ENCODE measurements at places on chromosomes 6 and 20. TPM values are rescaled to one million over a fixed set of nuclear protein-coding genes. Genes with fewer than 3 reads are reported as not detected.

DNA sequence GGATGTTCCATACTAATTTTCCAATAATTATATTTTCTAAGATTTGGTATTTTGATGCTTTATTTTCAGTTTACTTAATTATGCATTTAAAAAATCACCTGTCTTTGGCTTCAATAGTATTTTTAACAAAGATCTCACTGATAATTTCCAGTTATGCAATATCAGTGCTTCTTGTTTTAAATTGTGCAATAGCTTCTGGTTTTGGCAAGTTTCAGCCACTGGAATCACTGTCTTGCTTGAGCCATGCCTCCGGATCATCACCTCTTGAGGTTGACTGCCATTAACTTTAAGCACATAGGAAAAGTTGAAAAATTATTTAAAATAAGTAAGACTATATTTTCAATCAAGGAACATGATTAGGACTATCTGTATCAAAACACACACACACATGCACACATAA, 1242.1 kb downstream of the HACE1 start:
- DNase-seq: no peak

TP53TG5 gene
- not detected for total RNA-seq

- DNase-seq: no peak
Measured at GRCh38 chr6:38420207-38420606, 219.5 kb downstream of the BTBD9 start.

DNA sequence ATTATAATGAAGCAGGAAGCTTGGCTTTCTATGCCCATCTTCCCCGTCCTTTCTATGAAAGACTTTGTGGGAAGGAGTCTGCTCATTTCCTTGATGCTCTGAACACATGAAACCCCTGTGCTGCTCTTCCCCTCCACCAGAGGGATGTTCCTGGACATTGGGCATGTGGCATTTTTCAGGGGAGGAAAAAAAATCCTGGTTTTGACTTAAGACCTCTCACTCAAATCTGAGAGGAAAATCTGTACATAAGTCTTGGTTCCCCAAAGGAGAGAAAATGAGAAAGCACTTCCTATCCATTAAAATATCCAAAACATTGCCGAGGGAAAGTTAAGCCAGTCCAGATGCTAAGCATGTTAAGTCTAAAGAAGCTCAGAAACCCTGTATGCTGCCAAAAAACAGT, 393.0 kb downstream of the PAX1 start:
- DNase-seq: no peak

- DNase-seq: no peak
Measured at GRCh38 chr6:63731930-63732329, 96.3 kb downstream of the PHF3 start.

GRCh38 chr6:158686791-158687381, 37.0 kb downstream of the SYTL3 start:
- DNase-seq: peak; percentile 58

EYA4 gene
- not detected for total RNA-seq

SLC26A8 gene
- total RNA-seq: not detected

- no peak for DNase-seq
Measured at GRCh38 chr6:20117474-20117873, 94.8 kb downstream of the MBOAT1 start.

DNA sequence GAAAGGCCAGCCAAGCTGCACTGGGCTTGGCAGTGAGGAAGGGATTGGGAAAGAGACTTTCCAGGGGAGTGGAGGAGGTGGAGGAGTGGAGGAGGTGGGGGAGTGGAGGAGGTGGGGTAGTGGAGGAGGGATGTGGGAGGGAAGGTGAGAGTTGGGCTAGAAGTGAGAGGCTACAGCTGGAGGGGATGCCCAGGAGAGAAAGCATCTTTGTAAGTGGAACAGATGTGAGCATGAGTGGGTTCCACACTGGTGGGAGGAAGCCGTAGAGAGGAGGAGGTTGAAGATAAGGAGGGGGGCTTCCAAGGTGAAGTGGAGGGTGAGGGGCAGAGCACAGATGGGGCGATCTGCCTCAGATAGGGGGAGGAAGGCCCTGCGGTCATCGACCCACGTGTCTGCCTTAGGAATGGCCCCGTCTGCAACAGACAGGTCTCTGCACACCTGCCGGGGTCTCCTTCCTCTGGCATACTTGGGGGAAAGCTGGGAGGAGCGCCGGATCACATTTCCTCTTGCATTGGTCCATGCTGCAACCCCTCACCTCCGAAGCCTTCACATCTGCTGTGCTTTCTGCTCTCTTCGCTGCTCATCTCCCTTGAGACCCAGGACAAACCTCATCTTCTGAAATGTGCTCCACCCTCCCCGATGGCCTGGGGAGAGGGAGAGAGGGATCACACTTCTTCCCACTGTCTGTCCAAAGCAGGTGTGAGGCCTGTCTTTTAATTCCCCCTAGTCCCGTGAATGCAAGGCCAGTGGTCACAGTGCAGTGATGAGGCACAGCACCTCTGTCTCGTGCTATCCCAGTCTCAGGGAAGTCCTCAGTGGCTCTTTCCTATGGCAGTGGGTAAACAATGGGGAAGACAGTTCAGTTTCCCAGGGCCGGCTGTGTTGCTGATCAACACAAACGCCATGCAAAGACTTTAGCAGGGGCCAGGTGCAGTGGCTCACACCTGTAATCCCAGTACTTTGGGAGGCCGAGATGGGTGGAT, 48.6 kb upstream of the SNX9 start:
- DNase-seq: no peak

DNA sequence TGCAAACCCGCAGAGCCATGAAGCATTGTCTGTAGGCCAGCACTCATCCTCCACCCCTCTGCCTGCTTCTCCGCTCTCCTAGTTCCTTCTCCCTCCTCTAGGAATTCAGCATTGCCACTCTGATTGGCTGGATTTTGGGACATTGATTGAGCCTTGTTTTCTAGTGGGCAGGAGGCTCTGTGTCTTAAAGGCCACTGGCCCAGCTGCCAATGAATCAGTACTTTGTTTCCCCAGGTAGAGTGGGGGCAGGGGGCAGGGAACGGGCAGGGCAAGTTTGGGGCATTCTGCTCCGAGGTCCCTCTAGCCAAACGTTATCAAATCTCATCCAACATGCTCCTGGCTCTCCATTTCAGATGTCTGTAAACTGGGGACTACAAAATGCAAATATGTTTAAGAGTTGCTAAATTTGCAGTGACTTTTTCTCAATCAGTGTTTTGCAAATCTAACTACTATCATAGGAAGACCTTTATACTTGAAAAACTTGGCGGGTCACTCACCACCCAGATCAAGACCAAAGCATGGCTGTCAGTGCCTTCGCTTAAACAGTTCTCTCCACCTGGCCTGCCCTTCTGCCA, 10.4 kb upstream of the BPI start:
- DNase-seq: no peak

BPIFA1 gene
- not detected for total RNA-seq

GPR6 gene
- total RNA-seq: not detected

DNA sequence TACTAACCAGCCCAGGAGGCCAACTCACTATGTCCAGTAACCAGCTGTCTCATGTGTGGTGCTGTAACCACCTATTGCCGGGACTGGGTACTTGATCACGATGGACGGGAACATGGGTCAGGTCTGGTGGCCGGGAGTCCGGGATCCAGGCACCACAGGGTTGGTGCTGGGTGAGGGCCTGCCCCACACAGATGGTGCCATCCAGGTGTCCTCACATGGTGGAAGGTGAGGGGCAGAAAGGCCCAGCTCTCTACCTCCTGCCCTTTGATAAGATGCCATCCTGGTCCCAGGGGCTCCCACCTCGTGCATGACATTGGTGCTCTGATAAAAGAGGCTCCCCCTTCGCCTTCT, 116.3 kb downstream of the TAF4 start:
- no peak for DNase-seq

DNA sequence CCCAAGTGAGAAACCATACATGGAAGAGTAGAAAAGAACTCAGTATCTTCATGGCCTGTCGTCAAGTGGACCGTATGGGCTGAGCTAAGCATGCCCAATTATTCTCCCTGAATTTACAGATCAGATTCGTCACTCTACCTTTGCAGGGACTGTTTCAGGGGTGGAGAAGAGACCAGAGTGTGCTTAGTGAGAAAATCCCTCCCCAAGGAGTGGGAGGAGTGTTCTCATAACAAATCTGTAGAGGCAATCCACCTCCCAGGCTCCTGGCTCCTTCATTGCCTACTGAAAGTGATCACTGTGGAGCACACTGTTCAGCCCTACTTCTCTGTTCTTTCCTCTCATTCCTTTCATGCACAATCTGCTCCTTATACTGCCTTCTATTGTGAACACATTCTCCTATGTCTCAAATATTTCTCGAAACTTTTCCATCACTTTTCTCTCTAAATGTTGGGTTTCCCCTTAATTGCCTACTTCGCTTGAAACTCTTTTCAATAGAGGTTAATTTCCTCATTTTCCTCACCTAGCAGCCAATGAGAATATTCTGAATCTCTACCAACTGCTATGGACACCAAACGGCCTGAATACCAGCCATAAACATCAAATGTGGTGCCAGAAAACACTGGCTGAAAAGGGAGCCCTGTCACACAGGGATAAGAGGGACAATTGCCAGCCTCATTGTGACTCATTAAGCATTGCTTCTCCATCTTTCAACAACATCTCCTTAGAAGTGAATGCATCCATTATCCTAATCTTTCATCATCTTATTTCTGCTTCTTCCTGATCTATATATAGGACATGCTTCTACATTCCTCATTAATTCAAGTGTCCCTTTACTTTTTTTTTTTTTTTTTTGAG, 398.3 kb downstream of the UTRN start:
- no peak for DNase-seq

NRSN1 gene
- total RNA-seq: not detected

MAS1 gene
- total RNA-seq: not detected

DNA sequence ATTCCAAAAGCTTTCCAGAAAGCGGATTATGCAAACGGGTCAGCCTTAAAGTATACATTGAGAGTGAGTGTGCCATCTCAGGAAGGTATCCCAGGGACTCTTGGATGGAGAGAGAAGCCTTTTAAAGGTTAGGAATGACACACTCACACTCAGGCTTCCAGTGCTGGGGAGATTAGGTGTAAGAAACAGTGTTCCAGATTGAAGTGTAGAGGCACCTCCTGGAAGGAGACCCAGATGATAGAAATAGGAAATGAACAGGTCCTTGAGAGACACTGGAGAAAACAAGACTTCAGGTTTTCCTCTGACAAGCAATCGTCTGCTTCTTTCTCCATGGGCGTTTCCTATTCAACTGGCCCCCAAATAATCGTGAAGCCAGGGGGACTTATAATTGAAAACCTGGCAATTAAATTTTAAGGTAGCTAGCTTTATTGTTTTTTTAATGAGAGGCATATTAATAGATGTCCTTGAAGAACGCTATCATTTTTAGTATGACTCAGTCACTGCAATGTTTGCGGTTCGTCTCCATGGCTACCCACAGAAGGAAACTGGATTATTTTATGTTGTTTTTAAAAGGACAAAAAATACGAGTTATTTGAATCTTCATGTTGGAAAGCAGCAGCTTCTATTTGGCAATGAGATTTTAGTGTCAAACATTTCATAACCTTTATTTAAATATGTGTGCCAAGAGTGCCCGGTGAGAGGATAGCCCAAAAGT, 85.3 kb downstream of the TRMT6 start:
- DNase-seq: no peak

EGFL8 gene
- 9.5 TPM for total RNA-seq

EFCAB8 gene
- 0.37 TPM for total RNA-seq

TULP1 gene
- not detected for total RNA-seq

DNA sequence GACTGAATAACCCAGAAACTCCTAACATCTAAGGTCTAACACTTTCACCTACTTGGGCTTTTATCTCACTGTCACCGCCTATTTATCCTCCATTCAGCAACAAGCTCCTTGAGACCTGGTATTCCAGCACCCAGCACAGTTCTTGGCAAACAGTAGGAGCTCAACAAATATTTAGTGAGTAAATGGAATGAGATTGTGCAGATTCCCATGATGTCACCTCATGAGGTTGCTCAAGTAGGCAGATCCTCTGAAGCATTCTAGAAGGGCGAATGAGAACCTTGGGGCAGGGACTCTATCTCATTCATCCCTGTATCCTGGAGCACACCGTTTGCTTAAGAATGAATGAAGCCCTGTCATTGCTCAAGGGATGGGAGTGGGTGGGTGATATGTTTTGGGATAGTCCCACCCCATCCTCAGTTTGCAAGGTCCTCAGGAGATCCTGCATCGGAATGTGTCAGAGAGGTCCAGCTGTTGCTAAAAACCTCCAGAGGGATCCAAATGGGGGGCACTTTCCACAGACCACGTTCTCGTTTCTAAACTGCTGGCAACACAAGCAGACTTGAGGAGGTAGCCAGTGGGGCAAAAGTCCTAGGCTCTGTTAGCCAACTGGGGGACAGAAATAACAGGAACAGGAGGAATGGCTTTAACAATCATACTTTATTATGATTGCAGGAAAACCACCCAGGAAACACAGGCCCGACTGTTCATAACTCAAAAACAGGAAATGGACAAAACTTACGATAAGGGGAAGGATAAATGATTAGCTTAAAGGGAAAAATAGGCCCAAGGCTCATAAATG, 42.0 kb downstream of the EDN1 start:
- DNase-seq: no peak

All from activated T-helper 2 cell treated with anti-CD3 and anti-CD28 coated beads, Interferon-gamma antibody, Interleukin-2, Interleukin-4, amounts not matched to agents 10 μg/mL and 5 μg/mL and 100 μg/mL, durations not matched to agents 14 hours and 24 hours and 36 hours (primary cell).